ENCODE measurements at places on chromosomes 7 and 10.

DNA sequence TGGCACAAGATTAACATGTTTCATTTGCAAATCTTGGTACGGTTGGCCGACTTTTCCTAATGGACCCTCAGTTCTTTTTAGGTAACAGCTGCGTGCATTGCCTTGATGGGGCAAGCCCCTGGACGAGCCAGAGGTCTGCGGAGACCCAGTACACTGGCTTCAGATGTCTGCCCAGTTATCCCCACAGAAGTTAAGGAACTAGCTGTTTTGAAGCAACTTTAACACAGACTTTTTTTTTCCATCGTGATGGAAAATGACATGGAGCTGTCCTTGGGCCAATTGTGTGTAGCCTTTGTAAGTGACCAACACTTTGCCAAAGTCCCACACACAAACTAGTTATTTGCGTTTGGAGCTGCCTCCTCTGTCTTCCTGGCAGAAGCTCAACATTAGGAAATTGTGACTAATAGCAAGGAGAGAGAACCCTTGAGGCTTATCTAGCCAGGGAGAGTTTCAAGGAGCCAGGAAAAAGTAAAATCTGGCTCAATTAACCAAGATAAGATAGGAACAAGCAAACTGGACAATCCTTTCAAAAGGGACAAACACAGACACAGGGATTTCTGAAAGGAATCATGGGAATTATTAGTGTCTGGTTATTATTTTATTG is 99.6 kb upstream of the BMPER start:
- DNase-seq, result no peak

GRCh38 chr7:120996333-120996987 is 7.9 kb downstream of the CPED1 start:
- DNase-seq, result no peak

GRCh38 chr10:62113680-62114079 is 155.0 kb downstream of the RTKN2 start:
- DNase-seq, result no peak

DNA sequence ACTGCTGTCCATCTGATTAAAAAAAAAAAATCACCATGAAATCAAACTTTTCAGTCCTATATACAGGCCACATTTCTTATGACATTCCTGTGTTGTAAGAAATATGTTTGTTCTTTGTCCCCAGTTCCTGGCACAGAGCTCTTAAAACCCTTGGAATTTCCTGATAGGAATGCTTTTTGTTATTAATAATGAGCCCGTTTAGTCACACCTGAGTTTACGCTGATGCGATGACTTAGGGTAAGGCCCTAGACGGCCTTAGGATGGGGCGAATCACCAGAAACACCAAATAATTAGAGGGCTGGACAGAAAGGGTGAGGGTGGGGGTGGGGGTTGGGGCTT is 17.5 kb downstream of the TSPAN15 start:
- no peak for DNase-seq

- no peak for DNase-seq
Measured at GRCh38 chr10:19889256-19889655, 73.0 kb downstream of the PLXDC2 start.

- no peak for DNase-seq
Measured at GRCh38 chr7:26489391-26489790, 197.7 kb downstream of the SNX10 start.

DNA sequence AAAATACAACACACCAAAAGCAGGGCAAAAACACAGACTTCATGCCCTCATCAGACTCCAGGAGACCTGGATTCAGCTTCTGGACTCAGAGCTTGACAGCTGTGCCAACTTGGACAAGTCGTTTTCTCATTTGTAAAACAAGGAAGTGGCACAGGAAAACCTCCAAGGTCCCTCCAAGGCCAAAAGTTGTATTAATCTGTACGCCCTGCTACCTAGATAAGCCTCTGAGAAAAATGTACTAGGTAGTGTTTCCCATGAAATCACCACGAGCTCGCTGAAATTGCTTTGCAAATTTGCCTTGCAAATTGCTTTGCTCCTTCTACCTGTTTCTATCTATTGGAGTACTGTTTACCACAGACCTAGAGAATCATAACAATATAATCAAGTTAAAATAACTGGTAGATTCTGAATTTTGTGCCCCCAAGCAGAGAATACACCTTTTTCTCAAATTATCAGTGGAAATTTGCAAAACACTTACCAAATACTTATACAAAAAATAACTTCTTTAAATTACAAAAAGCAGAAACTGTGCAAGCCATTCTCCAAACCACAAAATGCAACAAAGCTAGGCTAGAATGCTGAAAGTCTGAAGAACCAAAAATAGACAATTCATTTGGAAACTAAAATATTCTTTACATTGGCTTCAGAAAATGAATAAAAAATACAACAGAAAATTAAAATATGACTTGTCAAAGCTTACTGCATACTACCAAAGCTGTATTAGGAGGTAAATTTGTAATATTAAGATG is 158.1 kb upstream of the CHST15 start:
- DNase-seq, result no peak

DNA sequence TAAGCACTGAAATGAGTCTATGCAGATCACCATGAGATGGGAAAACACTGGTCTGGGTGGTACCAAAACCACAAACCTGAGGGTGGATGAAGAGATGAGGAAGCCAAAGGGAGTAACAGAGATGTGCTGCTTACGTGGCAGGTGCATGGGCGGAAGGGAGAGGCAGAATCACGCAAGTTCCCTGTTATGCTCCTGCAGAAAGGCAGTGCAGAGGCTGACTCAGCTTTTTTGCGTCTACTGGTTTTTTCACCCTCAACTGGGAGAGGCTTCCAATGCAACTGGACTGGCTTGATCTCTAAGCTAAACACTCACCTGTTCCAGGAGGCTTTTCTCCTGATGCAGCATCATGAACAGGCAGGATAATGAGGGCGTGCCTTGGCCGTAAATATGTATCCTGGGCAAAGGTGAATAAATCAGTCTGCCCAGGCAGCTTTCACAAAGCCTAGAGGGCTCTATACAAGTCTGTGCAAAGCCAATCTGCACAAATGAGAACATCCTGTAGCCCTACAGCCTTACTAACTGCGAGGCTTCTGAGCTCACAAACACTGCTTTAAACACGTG is 95.4 kb upstream of the AFAP1L2 start:
- no peak for DNase-seq

- no peak for DNase-seq
Measured at GRCh38 chr7:54546081-54546985, 4.2 kb downstream of the VSTM2A start.

DNA sequence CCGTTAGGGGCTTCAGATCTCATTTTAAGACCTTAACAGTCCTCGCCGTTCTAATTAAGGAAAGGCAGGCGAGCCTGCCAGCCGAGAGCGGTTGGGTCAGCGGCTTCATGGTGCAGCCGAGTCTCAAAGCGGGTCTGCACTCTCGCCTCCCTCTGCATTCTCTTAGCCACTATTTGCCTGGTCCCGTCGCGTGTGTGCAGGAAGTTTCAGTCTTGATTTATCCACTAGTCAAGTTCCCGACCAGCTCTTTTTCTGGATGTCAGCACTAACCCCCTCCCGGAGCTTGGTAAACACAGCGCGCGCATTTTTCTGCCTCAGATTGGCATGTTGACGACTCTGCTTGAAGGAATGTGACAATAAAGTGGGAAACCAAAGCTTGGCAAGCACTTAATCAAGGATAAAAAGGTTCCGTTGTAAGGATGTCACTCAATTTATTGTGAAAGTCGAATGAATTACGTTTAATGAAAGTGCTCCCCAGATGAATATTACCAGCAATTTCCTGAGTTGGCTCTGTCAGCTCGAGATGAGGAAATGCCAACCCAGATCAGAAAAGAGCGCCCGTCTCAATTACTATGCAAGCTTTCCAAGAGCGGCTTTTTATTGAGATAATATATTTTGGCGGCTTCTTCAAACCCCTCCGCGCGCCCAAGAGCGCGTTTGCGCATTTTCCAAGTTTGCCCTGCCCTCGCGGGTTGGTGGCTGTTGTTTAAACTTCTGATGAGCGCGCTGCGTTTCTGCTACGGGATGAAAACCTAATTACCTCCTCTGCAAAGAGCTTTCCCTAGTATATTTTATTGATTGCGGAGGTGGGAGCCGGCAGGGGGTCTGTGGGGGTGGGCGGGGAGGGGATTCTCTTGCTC is 7.9 kb downstream of the NXPH1 start:
- no peak for DNase-seq

DNA sequence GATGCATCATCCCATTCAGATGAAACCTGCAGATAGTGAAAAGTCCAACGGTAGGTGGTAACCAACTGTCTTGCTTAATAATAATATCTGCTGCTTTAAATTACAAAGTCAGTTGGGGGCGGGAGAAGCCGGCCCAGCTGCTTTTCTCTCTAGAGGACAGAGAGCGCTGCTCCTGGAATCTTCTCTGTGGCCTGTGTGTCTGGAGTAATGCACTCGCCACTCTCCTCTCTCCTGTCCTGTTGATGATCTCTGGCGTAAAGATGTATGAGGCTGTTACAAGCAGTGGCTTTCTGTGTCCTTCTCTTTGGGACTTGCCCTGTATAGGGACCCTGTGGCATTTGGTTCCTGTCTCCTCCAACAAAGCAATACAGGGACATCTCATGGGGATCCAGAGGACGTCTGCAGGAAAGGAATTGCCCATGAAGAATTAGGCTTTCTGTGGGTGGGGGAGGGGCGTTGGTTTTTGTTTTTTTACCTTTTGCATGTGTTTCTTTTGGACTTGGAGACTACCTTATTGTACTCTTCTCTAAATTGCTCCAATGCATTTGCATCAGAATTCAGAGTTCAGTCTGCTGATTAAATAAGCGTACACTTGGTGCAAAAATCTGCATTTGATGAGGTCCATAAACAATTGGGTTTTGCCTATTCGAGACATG is 231.6 kb downstream of the CELF2 start:
- DNase-seq, result no peak

- DNase-seq, result no peak
Measured at GRCh38 chr10:114441107-114441506, 36.8 kb upstream of the AFAP1L2 start.

- DNase-seq, result no peak
Measured at GRCh38 chr10:110408203-110408871, 89.4 kb upstream of the DUSP5 start.

GRCh38 chr10:21860718-21861117 is 142.8 kb downstream of the DNAJC1 start:
- DNase-seq, result no peak

DNA sequence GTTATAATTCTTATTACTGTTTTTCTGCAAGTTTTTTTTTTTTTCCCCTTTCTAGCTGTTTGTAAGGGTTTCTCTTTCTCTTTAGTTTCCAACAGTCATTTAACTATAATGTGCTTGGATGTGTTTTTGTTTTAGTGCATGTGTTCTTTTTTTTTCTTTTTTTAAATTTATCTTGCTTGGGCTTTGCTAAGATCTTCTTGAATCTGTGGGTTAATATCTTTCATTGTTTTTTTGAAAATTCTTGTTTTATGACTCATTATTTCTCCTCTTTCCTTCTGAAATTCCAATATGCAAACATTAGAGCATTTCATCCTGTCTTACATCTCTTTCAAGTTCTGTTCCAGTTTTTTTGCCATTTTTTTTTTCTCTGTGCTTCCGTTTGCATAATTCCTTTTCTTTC is 5.7 kb upstream of the HK1 start:
- DNase-seq, result no peak

DNA sequence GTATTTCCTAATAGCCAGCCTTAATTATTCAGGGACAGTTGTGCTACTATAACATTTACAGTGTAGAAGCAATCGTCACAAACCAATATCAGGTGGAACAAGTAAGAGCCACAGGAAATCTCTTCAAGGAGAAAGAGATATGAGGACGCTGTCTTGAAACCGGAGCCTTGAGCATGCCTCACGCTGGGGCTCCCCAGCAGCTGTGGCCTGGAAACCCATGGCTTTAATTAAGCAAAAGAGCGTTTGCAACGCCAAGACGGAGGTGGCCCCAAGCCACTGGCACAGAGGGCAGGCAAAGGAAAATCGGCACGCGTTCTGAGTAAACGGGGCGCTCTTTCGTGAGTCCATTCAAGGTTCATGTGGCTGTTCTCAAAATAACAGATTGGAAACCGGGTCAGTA is 84.4 kb downstream of the C10orf90 start:
- no peak for DNase-seq

Measured in HS-5 (cell line).